Activated naive CD4-positive, alpha-beta T cell treated with Interleukin-2 at 50 U/mL for 16 hours (primary cell): ENCODE measurements at places on chromosomes 6 and 20.

GRCh38 chr20:59340201-59340885 is 39.9 kb downstream of the EDN3 start:
- no peak for DNase-seq

GRCh38 chr6:44266347-44266746 is 996 bp upstream of the NFKBIE start:
- DNase-seq: no peak

- DNase-seq: no peak
Measured at GRCh38 chr6:144134737-144135136, 15.6 kb upstream of the STX11 start.

DNA sequence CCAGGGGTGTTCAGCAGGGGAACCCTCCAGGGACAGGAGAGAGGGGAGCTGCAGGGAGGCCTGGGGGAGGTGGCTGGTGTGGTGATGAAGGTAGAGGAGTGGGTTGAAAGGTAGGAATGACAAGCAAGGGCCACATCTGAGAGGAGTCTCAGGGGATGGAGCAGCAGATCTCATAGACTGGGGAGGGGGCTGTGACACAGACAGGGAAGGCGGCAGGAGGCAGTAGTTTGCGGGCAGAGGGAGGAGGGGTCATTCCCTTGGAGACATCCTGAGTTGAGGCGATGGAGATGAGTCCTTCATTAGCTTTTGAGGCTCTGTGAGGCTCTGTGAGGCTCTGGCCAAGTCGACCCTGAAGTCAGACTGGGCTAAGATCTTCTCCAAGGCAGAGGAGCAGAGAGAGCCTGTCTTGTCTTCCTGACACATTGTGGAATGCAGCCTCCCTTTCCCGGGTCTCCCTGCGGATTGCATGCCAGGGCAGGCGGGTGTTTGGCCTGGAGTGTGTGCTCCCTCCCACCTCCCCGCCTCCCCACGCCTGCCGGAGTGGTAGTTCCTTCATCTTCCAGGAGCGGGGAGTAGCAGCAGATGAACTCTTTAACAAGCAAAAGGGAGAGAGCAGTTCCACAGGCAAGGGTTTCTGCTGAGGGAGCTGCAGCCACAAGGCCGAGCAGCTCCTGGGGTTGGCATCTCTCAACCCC is 34.3 kb upstream of the MLN start:
- no peak for DNase-seq

- no peak for DNase-seq
Measured at GRCh38 chr6:166713434-166714186, 86.6 kb upstream of the RPS6KA2 start.

- no peak for DNase-seq
Measured at GRCh38 chr6:33705955-33706725, 5.4 kb downstream of the UQCC2 start.

DNA sequence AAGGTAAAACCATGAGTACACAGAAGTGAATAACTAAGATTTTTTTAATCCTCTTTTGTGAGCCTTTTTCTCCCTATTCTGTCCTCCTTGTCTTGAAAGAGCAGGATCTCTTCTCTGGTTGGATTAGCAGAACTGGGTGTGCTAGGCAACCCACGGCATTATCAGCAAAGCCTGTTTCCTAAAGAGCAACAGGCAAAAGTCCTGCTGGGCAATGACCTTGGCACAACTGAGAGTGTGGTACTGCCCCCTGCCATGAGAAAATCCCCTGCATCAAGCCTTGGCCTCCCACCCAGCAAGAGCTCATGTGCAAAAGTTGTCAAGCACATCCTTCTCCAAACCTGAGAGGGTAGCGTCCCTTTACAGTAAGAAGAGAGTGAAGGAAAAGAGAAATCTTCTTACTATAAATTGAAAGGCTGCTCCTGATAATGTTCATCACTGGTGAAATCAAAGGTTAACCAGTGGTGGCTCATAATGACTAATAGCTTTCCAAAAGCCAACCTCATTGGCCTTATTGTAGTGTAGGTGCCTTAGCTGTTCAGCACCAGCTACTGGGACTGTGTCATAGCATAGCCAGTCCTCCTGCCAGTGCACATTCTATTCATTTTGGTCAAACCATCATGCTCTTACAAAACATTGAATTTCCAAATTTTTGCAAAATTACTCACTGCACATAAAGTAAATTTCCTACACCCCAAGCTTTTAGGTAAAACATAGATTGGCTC is 17.1 kb downstream of the KIF6 start:
- DNase-seq: no peak

- DNase-seq: no peak
Measured at GRCh38 chr20:63500151-63500901, 1.4 kb upstream of the EEF1A2 start.

DNA sequence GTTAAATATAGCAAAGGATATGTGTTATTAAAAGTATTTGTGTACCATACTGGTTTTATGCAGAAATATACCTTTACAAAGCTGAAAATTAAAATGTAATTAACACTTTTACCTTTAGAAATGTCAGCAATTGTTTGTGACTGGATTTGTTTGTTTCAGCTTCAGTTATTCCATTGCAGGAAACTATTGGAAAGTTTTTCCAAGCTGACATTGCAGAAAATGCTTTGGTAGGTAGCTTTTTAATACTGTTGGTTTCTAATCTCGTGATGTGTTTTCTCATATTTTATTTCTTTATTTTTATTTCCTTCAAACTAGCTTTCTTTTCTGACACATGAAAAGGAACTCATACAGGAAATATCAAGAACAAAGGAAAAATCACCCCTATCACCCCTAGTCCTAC is 8.2 kb downstream of the NDUFAF5 start:
- DNase-seq: no peak

DNA sequence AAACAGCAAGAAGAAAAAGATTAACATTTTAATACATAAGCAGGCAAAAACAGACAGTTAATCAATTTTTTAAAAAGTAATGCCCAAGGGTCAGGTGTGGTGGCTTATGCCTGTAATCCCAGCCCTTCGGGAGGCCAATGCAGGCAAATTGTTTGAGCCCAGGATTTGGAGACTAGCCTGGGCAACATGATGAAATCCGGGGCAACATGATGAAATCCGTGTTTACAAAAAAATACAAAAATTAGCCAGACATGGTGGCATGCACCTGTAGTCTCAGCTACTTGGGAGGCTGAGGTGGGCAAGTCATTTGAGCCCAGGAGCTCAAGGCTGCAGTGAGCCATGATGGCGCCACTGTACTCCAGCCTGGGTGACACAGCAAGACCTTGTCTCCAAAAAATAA is 94.1 kb upstream of the DST start:
- no peak for DNase-seq

DNA sequence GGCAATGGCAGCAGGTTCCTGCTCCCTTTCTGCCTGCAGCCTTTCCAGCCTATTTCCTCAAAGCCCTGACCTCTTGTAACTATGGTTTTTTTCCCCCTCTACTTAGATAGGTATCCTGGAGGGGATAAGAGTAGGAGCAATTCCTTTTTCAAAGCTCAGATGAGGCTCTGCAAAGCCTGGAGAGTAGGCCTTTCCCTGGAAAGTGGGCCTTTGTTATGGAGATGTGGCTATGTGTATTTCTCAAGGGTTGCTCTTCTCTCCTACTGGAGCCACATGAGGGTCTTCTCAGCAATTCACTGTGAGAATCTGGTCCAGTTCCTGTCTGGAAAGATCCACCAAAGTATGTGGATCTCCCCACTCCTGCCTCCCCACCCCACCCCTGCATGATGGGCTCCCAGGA is 96.0 kb downstream of the DTD1 start:
- no peak for DNase-seq

DNA sequence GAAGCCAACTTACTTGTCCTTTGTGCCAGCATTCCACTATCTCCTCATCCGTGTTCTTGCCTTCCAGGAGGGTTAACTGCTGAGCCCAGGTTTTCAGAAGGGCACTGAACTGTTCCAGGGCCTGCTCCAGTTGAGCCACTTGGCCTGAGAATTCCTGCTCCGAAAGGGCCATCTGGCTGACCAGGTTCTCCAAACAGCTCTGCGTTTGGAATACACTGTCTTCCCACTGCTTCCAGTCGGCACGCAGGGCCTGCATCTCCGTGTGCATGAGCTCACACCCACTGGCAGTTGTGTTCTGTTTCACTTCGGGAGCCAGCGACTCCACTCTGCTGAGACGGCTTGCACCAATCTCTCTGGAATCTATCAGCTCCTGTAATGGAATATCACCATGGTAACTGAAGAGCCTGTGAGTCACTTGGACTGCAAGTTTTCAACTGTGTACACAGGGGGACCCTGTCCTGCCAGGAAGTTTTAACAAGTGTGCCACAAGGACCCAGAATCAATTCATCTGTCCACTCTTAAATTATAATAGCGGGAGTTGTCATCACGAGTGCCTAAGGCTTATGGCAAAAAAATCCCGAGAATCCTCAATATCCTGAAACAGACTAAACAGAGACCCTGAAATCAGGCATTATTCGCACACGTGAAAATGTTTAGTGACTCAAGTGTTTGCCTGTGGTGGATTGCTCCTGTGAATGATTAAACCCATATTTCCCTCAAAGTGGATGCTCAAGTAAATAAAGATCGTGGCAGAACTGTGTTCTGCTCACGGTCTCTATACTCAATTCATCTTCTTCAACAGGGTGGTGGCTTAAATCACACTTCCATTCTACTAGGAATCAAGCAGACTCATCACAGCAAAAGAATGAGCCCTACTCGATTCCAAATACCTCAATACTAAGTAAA is 255.9 kb downstream of the SYNE1 start:
- no peak for DNase-seq

DNA sequence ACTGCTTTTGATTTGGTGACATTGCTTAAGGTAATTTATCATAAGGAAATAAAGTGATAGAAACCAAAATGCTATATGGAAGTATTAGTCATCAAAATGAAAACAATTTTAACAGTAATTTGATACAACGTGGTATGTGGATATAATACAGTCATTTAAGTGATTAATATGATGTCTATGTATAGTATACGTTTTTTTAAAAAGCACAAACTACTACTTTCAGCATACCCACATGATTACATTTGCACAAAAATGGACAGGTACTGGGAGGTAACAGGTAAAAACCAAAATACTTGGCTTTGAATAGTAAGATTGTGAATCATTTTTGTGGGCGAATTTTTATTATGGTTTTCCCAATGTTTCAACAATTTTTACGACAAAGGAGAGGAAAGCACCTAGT is 97.6 kb downstream of the OGFRL1 start:
- no peak for DNase-seq

- DNase-seq: no peak
Measured at GRCh38 chr20:62760856-62761758, 35.2 kb upstream of the MRGBP start.

- DNase-seq: no peak
Measured at GRCh38 chr6:134967711-134968110, 17.8 kb upstream of the ALDH8A1 start.

GRCh38 chr20:34268851-34269636 is 27.8 kb downstream of the ASIP start:
- DNase-seq: peak; percentile 14

- DNase-seq: no peak
Measured at GRCh38 chr20:23366384-23366783, 4.4 kb downstream of the GZF1 start.

DNA sequence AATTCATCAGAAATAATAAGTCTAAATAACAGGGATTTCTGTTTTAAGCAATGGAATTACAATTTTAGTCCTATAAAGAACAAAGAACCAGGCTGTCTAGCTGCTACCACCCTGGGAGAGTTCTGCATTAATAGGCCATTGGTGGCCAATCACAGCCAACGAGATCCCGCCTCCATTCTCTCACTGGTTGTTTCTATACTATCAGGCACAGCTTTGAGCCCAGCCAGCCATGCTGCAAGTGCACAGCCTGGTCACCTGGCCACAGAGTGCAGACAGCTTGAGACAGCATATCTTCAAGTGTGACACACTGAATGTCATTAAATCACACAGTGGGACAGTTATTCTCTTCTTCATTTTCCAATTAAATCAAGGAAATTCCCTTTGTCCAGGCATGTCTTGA is 16.1 kb upstream of the RAB22A start:
- no peak for DNase-seq

- no peak for DNase-seq
Measured at GRCh38 chr6:15502446-15503345, 160.1 kb downstream of the DTNBP1 start.

- no peak for DNase-seq
Measured at GRCh38 chr6:90105506-90106170, 191.0 kb downstream of the BACH2 start.

GRCh38 chr6:131976545-131977061 is 25.4 kb upstream of the CCN2 start:
- DNase-seq: no peak

DNA sequence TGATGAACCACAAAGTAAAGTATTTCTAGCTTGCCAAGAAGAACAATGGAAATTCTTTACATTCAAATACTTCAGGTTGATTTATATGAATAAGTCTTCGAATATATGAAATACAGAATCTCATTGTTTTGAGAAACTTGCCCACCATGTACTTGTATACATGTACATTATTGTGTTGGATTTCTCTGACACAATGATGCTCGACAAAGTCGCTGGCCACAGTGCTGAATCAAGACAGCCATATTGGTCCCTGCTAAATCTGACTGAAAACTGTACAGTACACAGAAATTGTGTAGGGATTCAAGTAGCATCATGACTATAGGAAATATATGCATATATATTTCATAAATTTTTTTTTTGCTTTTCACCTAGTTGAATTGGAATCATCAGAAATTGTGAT is 13.1 kb upstream of the LIN28B start:
- DNase-seq: no peak

GRCh38 chr6:718345-718744 is 25.4 kb upstream of the EXOC2 start:
- no peak for DNase-seq

DNA sequence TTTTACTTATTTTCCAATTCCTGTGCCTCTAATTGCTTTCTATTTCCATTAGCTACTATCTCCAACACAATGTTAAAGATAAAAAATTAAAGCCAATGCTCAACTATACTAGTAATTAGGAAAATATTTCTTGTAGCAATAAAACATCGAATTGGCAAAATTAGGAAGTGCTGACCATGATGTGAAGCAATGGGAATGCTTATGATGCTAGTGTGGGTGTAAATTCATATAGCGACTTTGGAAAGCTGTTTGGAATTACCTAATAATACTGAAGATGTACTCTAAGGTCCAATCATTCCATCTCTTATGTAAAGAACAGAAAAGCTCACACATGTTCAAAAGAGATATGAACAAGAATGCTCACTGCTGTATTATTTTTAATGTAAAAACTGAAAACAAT is 78.2 kb downstream of the UBE3D start:
- DNase-seq: no peak

GRCh38 chr6:121236984-121237383 is 97.3 kb downstream of the TBC1D32 start:
- no peak for DNase-seq

- no peak for DNase-seq
Measured at GRCh38 chr20:19381947-19382346, 169.5 kb downstream of the SLC24A3 start.

GRCh38 chr20:48711044-48711428 is 116.8 kb downstream of the PREX1 start:
- no peak for DNase-seq

DNA sequence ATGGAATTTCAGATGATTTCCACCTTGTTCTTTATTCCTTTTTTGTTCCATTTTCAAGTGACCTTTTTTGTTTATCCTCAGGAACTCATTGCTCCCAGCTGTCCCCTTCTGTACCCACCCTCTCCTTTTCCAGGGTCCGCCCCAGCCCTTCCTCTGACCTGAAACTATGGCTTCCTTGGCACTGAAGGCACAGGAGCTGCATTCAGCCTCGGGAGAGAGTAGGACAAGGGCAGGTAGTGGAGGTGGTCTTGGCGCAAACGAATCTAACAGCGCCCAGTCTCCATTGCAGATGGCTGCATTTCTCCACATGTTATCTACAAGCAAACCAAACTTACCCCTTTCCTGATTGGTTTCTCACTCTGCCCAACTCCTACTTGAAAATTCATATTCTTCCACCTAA is 8.8 kb upstream of the ULBP2 start:
- DNase-seq: no peak

- no peak for DNase-seq
Measured at GRCh38 chr20:59151391-59151790, 12.2 kb upstream of the ZNF831 start.
